ENCODE measurements at places on chromosomes 12 and 14.

DNA sequence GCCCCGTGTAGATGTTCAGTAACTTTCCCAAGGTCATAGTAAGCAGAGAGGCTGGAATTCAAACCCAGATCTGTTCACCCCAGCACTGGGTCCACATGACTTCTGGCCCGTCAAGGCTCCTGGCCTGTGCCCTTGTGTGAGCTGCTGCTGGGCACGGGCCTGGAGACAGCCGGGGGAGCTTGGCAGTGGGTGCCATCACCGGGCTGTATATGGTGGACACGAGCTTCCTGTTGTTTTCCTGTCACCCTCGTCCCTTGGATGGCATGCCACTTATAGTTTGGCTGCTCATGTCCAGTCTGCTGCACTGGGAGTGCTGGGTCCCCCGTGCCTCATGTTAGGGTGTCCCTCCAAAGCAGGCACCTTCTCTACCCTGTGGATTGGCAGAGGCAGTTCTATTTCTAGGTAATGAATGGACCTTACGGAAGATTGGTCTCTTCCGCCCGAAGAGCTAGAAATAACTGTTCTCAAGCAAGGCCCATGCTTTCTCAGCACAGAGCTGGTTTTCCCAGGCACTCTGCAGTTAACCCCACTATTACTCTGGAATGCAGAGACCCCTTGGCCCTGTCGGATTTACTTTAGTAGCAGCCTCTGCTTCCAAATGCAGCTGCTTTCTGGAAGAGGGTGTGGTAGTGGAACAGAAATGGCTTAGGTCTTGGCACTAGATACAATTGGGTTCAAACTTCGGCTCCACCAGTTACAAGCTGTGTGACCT is 44.3 kb downstream of the ELK3 start:
- no peak for DNase-seq

GRCh38 chr12:110636516-110636915 is 22.6 kb downstream of the TCTN1 start:
- DNase-seq, result no peak

- no peak for DNase-seq
Measured at GRCh38 chr12:14777271-14777670, 26.0 kb downstream of the WBP11 start.

GRCh38 chr12:69440016-69440415 is 30.2 kb upstream of the FRS2 start:
- DNase-seq, result no peak

DNA sequence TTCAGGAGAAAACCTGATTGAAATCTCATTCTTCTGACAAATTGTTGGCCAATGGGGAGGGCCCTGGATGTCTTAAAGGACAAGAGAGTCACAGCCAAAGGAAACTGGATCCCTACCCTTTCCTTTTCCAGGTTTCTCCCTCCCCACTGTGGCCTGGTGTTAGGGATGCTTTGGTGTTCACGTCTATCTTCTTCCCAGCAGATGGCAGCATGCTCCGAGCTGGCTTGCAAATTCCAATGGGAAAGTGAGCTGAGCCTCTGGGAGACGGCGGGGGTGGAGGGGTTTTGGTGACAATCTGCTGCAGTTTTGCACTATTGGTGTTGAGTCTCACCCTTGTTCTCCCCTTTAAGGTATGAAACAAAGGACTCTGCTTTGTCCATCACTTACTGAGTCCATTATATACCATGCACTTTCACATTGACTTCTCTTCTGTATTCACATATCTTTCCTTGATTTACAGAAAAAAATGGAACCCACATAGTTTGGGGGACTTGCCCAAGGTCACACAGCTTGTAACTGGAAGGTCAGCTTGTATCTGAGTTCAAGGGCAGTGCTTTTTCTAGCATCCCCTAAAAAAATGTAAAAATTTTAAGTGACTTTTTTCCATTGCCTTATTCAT is 39.3 kb downstream of the CCDC177 start:
- no peak for DNase-seq

GRCh38 chr12:29552994-29553748 is 55.7 kb upstream of the OVCH1 start:
- no peak for DNase-seq

DNA sequence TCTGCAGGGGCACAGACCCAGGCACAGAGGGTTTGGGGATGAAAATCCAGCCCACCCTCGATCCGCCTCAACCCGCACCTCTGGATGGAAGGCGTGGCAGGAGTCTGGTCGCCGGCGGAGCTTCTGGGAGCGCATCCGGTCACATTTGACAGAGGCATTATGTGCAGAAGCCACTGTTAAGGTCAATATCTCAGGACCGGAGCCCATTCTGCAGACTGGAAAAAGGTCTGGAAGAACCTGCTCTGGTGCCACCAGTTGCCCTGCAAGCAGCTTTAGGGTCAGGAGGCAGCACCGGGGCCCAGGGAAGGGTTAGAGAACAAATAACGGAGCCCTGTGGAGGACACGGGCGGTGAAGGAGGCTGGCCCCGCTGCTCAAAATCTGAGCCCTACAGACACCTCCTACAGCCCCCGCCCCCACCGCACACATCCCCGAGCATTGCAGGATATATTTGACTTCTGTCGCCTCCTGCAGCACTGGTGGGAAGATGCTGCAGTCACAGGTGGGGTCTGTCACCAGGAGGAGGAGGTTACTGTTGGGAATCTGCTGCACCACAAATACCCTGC is 25.1 kb upstream of the LRTM2 start:
- no peak for DNase-seq

Measured in T-helper 17 cell (primary cell).